ENCODE measurements at places on chromosomes 2 and 18.

DNA sequence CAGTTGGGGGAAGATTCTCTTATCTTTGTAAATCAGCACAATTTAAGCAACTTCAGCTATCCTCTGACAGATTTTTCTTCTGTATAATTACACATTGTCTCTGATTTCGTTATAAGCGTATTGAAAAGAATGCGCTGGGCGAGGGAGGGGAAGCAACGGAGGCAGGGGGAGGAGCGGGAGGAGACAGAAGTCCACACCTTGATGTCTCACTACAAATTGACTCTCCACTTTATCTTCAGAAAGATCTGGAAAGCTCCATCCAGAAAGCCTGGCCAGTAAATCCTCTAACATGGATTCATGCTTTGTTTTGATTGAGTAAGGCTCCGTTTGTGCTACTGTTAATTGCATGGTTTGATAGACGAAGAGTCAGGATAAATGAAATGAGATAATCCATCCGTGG lies 76.6 kb downstream of the SMIM21 start:
- no peak for DNase-seq

GRCh38 chr18:34760444-34760843 lies 50.3 kb downstream of the DTNA start:
- no peak for DNase-seq

DNA sequence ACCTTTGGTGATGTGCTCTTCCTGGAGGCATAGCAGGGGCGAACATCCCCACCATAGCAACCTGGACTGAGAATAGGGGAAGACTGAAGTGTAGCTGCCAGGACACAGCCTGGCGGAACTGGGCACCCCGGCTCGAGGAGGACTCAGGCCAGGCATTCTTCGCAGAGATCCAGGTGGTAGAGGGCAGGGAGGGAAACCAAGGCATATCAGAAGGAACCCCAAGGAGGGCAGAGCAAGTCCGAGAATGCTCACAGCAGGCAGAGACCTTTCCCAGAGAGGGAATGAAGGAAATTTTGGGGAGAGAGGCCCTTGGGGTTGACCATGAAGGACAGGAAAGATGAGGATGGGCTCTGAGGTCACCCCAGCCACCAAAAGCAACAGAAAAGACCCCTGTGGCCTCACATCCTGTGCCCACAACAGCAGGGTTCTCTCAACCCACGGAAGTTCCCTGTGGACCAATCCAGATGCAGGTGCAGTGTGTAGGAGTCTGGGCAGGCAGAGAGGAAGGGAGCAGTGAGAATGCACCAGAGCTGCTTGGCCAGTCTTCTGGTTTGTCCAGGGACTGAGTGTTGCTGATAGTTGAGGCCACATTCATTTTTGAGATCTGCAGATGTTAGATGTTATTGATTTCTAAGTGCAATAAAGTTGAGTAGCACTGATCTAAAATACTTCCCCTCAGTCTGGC lies 136.9 kb downstream of the PXDN start:
- DNase-seq, result no peak

GRCh38 chr2:240405684-240406313 lies 29.7 kb upstream of the GPC1 start:
- peak; percentile 55 for DNase-seq

DNA sequence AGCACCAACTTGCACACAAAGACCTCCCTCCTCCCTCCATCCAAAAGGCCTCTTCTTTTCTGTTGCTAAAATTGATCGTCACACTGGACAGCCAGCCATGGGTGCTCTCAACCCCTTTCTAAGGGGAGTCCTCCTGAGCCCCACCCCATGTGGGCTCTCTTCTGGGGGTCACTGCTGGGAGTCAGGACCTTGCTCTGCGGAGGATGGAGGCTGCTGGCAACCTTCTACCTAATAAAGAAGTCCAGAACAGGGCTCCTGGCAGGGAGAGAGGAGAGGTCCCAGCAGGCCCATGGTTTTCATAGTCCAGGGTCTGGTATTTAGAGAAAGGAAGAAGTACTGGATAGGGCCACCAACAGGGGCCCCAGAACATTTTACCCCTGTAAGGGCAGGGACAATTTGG lies 67.6 kb upstream of the OTOS start:
- DNase-seq, result peak; percentile 42

GRCh38 chr2:182038576-182038975 lies 52.9 kb downstream of the PPP1R1C start:
- no peak for DNase-seq

DNA sequence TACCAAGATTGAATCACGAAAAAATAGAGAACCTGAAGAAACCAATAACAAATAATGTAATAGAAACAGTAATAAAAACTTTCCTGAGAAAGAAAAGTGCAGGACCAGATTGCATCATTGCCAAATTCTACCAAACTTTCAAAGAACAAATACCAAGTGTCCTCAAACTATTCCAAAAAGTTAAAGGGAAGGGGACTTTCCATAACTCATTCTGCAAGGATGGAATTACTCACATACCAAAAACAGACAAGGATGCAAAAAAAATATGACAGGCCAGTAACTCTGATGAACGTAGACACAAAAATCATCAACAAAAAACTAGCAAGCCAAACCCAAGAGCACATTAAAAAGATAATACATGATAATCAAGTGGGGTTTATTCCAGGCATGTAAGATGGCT lies 172.3 kb upstream of the SLC35G4 start:
- no peak for DNase-seq

DNA sequence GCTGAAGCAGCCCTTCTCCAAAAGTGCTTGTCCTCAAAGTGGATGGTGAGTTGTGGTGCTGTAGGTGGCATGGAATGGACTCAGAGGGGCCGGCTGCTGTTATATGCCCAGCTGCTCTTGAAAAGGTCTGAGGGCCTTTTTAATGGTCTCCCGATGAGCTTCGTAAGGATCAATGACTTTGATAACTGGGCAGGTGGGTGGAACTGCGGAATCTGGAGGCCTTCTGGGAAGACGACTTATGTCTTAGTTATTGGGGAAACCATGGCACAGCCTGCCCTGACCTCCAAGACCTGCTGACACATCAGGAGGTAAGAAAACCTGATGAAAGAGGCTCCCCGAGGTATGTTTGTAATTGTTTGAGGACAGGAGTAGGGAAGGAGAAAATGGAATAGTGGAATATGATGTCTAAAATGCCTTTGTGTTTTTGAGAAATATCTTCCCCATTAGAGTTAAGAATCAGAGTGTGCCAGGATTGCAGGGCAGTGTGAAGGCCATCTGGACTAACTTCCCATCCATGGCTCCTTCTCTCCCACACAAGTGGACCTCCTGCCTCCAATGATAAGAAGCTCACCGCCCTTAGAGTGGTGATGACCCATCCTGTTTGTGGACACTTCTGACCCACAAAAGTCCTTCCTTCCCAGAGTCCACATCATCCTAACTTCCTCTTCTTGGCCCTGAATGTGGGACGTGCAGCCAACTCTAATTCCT lies 236.1 kb downstream of the FHOD3 start:
- DNase-seq, result no peak

DNA sequence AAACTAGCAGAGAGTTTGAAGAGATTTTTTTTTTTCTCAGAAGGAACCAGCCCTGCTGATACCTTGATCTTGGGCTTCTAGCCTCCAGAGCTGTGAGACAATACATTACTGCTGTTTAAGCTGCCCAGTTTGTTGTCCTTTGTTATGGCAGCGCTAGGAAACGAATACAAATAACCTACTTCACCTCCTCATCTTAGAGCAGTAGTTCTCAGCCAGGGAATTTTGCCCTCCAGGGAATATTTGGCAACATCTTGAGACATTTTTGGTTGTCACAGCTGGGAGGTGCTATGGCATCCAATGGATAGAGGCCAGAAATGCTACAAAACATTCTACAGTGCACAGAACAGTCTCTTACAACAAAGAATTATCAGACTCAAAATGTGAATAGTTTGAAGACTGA lies 43.9 kb upstream of the BCL11A start:
- no peak for DNase-seq

DNA sequence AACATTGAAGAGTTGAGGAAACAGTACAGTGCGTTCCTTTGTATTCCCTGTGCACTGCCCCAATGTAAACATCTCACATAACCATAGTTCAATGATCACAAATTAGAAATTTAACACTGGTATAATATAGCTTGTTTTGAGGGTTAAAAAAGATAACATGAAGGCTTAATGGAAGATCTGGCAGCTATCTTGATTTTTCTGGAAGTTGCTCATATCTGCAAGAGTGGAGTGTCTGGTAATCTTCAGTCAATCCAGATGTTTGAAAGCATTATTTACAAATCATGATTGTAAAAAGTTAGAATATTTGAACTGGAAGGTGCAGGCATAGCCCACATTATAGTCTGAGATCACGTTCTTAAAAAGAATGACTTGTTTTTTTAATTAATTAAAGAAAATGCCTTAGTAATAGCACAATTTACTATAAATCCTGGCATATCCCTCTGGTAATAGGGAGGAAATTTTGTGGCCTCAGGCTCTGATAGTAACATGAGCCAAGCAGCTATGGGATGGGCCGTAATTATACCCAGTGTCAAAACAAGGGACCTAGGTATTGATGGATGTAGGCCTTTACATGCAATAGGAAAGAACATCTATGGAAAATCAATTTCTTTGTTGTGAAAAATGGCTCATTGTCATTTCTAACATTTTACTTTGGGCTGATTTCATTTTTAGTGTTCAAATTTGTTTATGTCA lies 418.0 kb downstream of the THSD7B start:
- DNase-seq, result no peak

GRCh38 chr2:169110419-169110818 lies 41.1 kb downstream of the DHRS9 start:
- no peak for DNase-seq

DNA sequence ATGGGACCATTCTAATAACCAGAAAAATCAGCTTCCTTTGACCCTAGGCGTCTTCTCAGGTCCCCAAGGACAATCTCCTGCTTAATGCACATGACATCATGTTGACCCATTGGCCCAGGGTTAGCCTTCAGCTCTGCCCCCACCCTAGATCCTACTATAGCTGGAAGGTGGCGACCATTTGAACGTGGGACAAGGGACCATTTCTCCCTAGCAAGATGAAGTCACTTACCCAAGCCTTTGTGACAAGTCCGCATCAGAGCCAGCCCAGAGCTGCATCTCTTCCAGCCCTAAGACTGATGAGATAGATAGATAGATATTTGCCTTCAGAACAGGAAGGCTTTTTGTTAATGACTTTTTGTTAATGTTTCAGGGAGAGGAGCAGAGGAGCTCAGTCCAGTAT lies 28.2 kb upstream of the TAF1B start:
- no peak for DNase-seq

- no peak for DNase-seq
Measured at GRCh38 chr2:127355407-127356008, 32.3 kb downstream of the MAP3K2 start.

DNA sequence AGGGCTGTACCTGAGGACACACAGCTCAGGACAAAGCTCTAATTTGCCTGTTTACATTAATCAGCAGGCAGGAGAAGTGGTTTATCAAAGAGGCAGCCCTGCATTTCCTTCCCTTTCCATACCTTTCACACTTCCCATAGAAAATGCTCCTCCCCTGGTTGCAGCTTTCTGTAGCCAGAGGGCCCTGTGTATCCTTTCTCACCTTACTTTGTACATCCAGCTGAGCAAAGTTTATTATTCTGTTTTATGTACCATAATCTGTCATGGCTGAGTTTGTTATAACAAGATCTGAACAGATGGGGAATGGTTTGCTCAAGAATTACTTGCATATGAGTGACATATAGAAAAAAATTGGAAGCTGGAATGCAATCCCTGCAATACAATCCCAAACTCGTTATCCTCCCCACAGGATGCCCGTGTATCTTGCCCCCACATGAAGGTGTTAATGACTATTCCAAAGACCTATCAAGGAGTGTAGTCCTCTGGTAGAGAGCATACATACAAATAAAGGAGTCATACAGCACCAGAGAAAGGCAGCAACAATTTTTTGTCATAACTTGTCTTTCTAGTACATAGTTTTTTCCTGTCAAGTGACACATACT lies 1025.8 kb upstream of the KLHL29 start:
- no peak for DNase-seq

GRCh38 chr18:3088449-3088848 lies 75.5 kb upstream of the LPIN2 start:
- no peak for DNase-seq

- DNase-seq, result no peak
Measured at GRCh38 chr2:48398285-48399002, 131.5 kb upstream of the STON1 start.

GRCh38 chr2:174597345-174598047 lies at the start of gene WIPF1:
TSS of gene WIPF1 (minus strand) at chr2:174597804. CDS start at chr2:174585573, 12,231 bp downstream.
- DNase-seq, result no peak

- DNase-seq, result no peak
Measured at GRCh38 chr2:23423873-23424680, 39.1 kb downstream of the KLHL29 start.

DNA sequence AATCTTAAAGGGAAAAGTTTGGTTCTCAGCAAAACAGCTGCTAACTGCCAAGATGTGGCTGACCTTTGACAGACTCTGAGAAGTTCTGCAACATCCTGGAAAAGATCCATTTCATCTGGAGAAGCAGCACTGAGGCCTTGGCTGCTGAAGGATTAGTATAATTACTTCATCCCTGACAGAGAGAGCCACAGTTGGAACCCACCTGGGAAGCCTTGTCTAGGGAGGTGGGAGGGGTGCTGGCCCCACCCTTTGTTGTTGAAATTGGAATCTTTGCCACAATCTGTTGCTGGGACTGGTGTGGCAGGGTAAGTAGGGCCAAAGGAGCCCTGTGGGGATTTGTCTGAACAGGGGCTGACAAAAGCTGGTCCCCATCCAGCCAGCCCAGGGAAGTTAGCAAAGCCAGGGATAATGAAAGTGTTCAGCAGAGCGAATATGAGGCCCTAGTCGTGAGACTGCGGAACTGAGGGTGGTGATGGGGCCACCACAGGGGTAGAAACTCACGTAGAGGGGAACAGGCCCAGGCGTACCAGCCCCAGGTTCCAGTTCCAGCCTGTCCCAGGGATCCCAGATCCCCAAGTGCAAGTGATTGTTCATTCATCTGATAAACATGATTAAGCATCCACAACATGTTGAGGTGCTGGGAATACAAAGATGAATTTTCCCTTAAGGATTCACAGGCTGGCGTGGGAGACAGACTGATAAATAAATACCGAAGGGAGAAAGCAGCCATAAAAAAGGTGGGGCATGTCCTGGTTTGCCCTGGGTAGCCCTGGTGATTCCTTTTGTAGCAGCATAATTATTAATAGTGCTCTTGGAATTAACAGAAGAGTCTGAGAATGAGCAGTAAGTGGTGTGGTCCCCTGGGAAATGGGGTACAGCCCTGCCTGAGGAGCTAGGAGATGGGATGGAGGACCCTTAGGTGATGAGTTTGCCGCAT lies 60.0 kb downstream of the MYO1B start:
- DNase-seq, result peak; percentile 77

- no peak for DNase-seq
Measured at GRCh38 chr2:10930721-10931516, 19.2 kb downstream of the KCNF1 start.

DNA sequence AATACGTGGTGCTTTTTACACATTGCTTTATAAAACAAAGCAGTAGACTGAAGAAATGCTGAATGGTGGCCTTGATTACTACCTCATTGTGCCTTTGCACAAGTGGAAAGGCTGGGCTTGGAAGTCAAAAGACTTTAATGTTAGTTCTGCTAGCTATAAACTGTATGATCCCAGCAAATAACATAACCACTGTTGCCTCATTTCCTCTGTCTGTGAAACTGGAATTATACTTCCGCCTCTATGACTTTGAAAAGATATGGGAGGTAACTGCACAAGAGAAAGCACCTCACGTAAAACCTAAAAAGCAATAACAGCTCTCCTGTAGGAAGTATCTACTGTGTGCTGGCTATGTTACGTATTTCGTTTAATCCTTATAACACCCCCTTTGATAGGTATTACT lies 43.4 kb upstream of the DSC1 start:
- no peak for DNase-seq

GRCh38 chr2:239465017-239466001 lies 64.5 kb upstream of the HDAC4 start:
- peak; percentile 85 for DNase-seq

Measured in tibial artery (tissue), 4 donors.